ENCODE measurements at places on chromosomes 1 and 21.

- DNase-seq = no peak
Observed at GRCh38 chr21:40881767-40882166, 34.8 kb upstream of the DSCAM start.

DNA sequence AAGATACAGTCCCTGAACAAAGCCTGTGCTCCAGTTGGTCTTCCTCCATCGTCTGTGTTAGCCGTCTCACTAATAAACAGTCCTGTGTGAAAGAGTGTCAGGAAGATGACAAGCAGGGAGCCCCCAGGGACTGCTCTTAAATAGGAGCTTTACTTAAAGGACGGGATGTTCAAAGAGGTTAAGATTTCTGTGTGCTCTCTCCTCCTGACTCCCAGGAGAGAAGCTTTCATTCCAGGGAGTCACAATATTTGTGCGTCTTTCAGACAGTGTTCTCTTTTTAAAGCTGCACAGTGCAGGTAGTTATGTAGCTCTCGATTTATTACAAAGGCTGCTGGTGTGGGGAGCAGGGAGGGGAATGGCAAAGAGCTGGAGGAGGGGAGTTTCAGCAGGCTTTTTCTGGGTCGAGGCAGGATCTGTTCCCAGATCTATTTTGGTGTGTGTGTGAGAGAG is 43.5 kb downstream of the STYXL2 start:
- no peak for DNase-seq

GRCh38 chr1:155277902-155278688 is 832 bp downstream of the HCN3 start:
- DNase-seq = peak; percentile 54

DNA sequence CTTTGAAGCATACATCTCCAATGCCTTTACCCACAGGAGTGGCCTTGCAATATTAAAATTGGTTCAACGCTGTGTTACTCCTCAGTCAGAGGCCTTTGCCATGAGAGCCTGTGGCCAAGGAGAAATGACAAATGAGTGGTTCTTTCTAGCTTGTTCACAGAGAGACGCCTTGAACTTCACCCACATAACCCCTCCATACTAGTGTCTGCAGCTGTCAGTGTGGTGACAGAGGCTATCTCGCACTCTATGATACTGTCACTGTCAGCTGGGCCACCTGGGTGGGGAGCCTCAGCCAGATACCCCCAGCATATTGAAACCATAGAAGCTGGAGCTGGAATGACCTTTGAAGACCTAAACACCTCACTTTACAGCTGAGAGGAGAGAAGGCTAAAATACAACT is 57.4 kb upstream of the LBR start:
- DNase-seq = no peak

DNA sequence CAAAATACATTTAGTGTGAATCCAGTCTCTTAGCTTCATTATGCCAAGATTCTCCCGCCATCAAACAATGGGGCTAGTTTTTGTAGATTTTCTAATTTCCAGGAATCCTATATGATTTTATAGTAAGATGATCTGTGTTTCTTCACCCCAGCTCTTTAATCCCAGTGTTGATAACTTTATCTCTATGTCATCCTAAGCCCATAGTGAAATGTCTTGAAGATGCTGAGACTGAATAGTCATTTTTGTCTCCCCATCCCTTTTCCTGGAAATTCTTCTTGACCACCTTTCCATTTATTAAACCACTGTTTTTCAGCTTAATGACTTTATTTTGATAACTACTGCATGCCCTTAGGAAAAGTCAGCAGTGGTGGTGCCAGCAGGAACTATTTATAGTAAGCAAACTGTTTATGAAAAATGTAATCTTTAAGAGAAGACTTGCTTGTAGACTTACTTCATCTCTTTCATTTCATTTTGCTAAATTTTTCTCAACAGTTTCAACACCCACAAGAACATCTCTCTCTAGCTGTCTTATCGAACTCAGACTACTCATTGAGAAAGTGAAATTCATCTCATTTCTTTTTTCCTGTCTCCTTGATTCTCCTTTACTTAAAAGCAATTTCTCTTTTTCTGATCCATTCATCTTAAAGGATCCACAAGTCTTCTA is 116.6 kb downstream of the NTMT2 start:
- no peak for DNase-seq

GRCh38 chr1:208291923-208292711 is 47.9 kb upstream of the PLXNA2 start:
- DNase-seq = no peak

GRCh38 chr21:36415375-36415774 is 30.2 kb downstream of the CHAF1B start:
- no peak for DNase-seq

DNA sequence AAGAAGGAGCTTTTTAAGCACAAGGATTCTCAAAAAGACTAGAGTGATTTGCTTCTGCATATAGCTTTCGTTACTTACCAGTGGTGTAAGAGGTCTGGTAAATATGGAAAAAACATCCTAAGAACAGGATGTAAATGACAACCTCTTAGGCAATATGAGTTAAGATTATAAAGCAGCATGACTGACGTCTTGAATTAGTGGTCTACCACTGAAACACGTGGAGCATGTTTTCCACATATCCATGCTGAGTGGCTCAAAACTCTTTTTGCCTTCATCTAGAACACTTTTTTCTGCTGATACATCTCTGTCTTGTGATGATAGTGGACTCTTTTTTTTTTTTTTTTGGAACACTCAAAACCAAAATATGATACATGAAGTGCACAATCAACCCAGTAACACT is 44.6 kb downstream of the RCAN1 start:
- DNase-seq = no peak

GRCh38 chr1:115364046-115364779 is 26.2 kb upstream of the NGF start:
- DNase-seq = no peak

DNA sequence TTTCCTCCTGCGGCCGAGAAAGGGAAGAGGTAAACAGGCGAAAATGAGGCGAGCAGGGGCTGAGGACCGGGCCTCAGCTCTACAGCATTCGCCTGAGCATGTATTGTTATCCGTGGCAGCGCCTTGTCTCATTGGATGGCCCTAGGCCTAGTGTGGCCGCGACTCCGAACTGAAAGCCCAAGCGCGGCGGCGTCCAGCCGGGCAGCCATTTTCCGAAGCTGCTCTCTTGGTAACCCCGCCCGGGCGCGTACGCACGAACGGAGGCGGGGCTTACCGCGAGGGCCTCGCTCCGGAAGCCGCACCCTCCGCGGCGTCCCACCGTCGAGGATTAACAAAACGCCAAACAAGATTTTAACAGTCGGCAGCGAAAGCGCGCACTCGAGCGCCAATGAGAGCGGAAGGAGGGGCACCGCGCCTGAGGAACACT is 797 bp upstream of the USP1 start:
- peak; percentile 91 for DNase-seq

DNA sequence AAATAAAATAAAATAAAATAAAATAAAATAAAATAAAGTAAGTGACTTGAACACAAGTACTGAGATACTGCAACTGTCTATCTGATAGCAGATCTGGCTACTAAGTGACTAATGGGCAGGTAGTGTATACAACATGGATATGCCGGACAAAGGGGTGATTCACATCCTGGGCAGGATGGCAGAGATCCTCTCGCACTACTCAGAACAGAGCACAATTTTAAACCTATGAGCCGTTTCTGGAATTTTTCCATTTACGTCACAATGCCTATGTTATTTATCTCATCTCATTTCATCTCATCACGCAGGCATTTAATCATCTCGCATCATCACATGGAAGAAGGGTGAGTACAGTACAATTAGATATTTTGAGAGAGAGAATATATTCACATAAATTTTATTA is 233.3 kb upstream of the COA6 start:
- DNase-seq = no peak

GRCh38 chr1:17736625-17737024 is 18.5 kb upstream of the ACTL8 start:
- no peak for DNase-seq

- no peak for DNase-seq
Observed at GRCh38 chr21:42515708-42516502, 2.3 kb downstream of the SLC37A1 start.

DNA sequence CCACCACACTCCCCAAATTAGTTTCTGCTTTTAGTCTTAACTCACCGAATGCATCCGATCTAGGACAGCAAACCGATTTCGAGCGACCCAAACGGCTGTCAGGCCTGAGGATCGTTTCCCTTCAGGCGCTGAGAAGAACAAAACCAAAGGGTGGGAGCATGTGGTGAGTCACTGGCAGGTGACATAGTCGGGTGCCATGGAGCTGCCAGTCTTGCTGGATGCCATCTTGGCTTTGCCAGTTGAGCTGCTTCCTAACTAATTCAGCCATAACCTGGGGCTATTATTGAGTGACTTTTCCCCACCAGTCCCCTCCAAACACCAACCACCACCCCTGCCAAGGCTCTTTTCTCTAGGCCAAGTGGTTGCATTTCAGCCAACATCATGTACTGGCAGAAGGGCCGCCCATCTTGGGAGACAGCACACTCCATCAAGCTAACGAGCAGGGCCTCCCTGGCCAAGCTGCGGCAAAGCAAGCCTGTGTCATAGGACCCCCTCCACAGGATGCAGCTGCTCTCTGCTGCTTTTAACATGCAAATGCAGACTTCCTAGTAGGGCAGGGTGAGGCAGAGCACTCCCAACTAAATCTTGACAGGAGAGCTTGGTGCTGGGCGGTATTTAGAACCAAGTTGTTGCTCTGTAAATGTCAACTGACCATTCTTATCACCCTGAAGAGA is 22.3 kb upstream of the PEX19 start:
- DNase-seq = no peak

DNA sequence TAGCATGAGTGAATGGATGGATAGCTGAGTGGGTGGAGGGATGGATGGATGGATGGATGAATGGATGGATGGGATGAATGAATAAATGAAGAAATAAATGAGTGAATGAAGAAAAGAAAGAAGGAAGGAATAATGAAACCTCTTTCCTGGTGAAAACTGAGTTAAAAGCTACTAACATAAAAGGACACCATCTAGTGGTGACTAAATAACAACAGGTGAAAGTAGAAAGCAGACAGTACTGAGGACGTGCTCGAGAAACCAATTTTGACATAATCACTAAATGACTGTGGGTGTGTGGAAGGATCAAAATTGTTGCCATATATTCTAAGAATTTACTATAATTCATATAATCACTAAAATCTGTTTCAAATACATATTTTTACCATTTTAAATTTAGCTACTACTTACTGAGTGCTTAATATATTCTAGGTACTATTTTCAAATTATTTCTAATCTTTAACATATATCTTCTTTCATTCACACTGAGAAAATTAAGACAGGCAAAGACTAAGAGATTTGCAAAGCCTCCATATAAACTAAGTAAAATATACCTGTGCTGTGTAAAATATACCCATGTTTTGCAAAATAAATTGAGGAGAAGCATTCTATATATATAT is 522.9 kb downstream of the LRRIQ3 start:
- DNase-seq = no peak

GRCh38 chr1:222620566-222620965 is 2.7 kb downstream of the MIA3 start:
- DNase-seq = no peak

GRCh38 chr1:119631433-119632102 is 16.5 kb downstream of the ZNF697 start:
- DNase-seq = no peak

DNA sequence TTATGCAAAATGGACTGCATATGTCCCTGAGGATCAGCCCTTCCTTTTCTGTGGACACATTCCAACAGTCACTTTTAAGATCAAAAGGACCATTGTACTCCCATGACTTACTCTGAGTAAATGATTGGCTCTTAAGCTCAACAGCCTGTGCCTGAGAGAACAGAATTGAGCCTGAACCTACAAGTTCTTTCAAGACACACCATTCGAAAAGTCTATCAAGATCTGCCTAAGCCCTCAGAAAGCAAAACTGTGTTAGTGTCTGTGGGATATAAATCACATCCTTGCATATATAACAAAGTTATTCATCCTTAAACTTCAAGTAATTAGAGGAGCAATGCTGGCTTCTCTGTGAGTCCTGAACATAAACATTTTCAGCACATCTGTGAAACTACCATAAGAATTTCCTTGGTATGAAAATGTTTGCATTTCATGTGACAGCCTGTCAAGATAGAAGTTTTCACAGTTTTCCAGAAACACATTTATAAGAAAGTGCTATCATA is 41.6 kb downstream of the PCNX2 start:
- no peak for DNase-seq

GRCh38 chr21:46344219-46344915 is 20.4 kb downstream of the PCNT start:
- DNase-seq = no peak

GRCh38 chr21:37508341-37508740 is 141.8 kb downstream of the DYRK1A start:
- no peak for DNase-seq

- no peak for DNase-seq
Observed at GRCh38 chr1:87505391-87505983, 176.8 kb downstream of the LMO4 start.

DNA sequence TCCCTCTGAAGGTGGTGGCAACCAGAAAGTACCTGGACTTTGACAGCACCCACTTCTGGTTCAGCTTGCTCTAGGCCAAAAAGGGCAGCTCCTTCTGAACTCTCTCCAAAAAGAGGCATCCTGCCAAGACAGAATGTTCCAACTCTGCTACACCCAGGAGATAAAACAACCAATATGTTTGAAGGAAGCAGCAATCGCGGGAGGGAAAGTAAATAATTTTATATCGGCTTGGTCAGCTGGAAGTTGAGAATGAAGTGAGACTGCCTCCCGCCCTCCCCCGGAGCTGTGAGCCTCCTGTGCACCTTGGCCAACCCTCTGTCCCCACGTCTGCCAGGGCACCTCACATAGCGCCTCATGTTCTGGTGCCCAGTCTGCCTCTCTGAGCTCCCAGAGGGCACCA is 130.3 kb upstream of the ATP1A1 start:
- DNase-seq = no peak

DNA sequence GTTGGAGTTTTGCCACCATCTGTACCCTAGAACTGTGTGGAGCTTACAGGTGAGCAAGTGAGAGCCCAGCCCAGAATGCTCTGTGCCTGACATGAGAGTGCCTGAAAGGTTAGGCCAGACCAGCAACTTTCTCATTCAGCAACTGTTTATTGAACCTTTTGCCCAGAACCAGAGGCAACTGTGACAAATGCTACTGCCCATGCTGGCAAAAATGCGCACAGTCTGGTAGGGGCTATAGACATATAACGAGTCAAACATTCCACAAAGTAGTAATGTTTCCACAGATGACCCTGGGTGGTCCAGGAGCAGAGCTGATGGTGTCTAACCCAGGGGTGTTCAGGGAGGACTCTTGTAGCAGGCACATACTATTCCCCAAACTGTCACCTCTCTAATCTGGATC is 56.0 kb upstream of the GCLM start:
- no peak for DNase-seq

DNA sequence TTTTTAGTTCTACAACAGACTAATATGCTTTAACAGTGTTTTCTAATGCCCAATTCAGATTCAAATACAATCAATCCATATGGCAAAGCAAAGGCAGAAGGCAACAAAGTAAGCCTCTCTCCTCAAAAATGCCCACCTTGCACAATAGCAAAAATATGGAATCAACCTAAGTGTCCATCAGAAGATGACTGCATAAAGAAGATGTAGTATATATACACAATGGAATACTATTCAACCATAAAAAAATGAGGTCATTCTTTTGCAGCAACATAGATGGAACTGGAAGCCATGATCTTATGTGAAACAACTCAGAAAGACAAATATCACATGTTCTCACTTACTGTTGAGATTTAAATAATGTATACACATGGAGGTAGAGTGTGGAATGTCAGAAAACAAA is 80.7 kb downstream of the EIF4G3 start:
- DNase-seq = no peak

GRCh38 chr1:68314151-68314780 is 81.9 kb upstream of the WLS start:
- DNase-seq = no peak

Measured in stimulated activated CD4-positive, alpha-beta T cell treated with anti-CD3 and anti-CD28 coated beads, Interleukin-12 subunit alpha, Interleukin-12 subunit beta, amount 100 ng/mL, for 48 hours (primary cell).